ENCODE measurements at places on chromosomes 7 and 10.
A peak's percentile ranks its signal among the peaks of the same experiment; 100 is the strongest.

DNA sequence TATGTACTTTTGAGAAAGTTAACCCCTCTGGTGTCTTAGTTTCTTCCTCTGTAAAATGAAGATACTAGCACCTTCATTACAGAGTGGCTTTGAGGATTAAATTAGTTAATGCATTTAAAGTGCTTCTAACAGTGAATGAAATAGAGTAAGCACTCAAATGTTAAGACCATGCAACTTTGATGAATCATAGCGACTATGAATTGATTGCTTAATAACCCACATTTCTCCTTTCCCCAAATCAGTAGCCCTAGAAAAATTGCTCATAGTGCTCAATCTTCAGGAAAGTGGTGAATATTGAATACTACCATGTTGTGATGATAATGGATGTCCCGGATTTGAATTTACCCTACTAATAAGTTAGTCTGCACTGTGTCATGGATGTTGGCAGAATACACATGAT lies 48.1 kb downstream of the CD36 start:
- DNase-seq = no peak

GRCh38 chr10:2891073-2891769 lies 176.1 kb upstream of the PFKP start:
- peak; percentile 58 for DNase-seq

DNA sequence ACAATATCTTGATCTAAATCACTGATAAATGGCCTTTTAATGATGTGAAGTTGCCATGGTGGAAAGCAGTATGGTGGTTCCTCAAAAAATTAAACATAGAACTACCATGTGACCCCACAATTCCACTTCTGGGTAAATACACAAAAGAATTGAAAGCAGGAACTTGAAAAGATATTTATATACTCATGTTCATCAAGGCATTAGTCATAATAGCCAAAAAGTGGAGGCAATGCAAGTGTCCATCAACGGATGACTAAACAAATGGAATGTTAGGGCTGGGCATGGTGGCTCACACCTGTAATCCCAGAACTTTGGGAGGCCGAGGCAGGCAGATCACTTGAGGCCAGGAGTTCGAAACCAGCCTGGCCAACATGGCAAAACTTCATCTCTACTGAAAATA lies 2.0 kb upstream of the DNAJC12 start:
- no peak for DNase-seq

DNA sequence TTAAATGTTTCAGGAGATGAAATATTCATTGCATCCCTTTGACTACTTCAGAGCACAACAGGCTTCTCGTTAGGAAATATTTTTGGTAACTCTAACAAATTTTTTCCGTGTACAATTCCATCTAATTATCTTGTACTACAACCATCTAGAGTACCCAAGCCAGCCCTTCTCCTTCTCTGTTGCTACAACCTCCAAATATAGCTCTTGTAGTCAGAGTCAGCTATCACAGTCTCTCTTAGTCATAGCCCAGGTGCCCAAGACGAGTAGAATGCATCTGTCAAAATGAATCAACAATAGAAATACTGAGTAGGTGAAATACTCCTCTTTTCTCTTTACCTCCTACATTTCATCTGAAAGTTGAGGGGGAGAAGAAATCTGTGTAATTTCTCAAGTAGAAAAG lies 74.0 kb downstream of the INHBA start:
- no peak for DNase-seq

DNA sequence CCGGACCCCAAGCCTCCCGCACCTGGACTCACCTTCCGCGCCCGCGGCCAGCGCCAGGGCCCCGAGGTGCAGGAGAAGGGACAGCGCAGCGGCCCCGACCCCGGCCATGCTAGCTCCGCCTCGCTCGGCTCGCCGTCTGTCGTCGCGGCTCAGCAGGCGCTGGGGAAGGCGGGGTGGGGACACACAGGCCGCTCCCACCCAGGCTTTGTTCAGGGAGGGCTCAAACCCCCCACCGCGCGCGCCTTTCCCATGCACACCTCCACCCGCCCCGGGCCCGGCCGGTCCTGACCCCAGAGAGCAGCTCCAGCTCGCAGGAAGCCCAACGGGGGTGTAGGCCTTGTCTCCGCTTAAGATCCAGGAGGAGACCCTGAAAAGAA lies at the start of gene KCP:
Gene KCP (minus strand): TSS at position 141 of the 377 bp plus-strand sequence. CDS start 33 bp downstream, at position 108.
- DNase-seq = no peak

- no peak for DNase-seq
Observed at GRCh38 chr10:63770523-63770922, 249.3 kb downstream of the REEP3 start.

- DNase-seq = no peak
Observed at GRCh38 chr10:92813979-92814378, 34.3 kb upstream of the EXOC6 start.

- DNase-seq = no peak
Observed at GRCh38 chr10:69464801-69465401, 13.6 kb downstream of the TSPAN15 start.

- no peak for DNase-seq
Observed at GRCh38 chr10:76647301-76647700, 990.3 kb downstream of the KCNMA1 start.

- DNase-seq = no peak
Observed at GRCh38 chr10:29005988-29006387, 282.9 kb upstream of the LYZL1 start.

- no peak for DNase-seq
Observed at GRCh38 chr7:45130910-45131309, 19.4 kb upstream of the TBRG4 start.

DNA sequence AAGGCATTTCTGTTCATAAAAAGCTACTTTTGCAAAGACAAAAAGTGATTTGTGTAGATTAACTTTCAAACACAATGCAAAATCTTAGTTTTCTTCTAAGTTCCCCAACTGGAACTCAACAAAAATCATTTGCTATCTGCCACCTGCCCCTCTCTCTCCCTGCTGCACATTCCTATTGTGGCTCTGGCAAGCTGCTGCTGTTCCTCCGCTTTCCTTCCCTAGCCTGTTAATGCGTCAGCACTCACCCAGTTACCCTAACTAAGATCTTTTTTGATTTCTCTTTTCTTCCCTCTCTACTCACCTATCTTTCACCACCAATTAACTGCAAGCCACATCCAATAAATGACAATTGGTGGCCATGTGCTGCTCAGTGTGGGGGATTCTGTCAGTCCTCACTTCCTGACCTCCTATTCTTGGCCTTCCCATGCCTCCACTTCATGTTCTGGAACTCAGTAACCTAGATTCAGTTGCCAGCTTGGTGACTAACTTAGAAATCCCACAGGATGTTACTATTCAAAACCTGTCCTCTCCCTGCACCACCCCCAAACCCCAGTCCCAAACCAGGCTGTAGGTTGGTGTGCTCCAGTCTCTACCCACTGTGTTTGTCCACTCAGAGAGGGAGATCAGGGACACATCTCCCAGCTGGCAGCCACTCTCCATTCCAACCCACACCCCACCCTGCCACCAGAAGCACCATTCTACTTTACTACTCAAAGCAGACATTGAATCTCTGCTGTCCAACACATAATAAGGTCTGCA lies 140.2 kb upstream of the CTTNBP2 start:
- no peak for DNase-seq

GRCh38 chr7:34192906-34193305 lies 287.6 kb downstream of the BMPER start:
- no peak for DNase-seq

- DNase-seq = no peak
Observed at GRCh38 chr10:3887885-3888476, 103.0 kb upstream of the KLF6 start.

- no peak for DNase-seq
Observed at GRCh38 chr10:63240807-63241206, 107.7 kb downstream of the NRBF2 start.

DNA sequence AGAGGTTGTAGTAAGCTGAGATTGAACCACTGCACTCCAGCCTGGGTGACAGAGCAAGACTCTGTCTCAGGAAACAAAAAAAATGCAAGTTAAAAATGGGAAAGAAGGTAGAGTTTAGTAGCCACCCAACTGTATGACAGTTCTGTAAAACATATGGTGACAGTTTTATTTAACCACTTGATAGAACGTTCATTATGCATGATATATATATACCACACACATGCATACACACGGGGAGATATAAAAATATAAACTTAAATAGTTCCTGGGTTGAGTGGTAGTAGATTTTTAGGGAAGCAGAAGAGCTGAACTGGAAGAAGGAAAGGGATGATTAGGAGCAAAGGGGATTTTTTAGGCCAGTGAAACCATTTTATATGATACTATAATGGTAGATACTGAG lies 120.0 kb downstream of the KMT2C start:
- no peak for DNase-seq

All from DND-41 (cell line).